NCI-H1092 treated with DMSO at 0.1 percent for 48 hours (cell line): ENCODE measurements at places on chromosomes 3 and 15.
A peak's percentile ranks its signal among the peaks of the same experiment; 100 is the strongest.

- peak; percentile 78 for DNase-seq
These were observed 319.6 kb downstream of the ZBTB20 start for GRCh38 chr3:114827495-114827894.

DNA sequence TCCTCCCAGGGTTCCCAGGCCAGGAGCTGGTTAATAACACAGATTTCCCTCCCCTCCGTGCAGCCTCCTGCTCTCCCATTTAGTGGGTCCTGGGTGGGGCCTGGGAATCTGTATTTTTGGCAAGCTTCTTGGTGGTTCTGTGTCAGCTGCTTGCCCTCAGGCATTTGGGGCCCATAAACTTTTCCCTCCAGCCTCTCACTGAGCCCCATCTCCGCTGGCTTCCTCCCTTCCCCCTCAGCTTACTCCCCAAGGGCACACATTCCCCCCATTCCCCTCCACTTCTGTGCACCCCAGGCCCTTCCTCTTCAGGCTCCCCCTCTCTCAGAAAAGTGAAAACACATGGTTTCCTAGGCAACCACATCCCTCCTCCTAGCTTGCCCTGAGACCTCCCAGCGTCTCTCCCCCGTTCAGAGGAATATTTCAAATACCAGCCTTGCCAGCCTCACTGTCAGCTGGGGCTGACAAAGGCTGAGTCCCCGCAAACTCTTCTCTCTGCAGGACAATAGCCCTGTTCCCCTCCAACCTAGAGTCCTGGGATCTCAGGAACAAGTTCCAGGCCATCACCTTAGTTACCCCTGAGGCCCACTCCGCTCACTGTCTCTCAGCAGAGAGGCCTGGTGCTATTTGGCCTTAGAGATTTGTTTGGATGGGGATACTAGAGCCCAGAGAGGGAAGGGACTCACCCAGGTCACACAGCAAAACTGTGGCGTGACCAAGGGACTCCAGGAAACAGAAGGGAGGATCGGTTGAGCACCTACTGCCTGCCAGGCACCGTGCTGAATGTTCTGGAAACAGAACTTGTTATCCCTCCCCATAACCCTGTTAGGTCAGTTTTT is 44.6 kb upstream of the SMAD6 start:
- no peak for DNase-seq

GRCh38 chr3:126732281-126733060 is 28.4 kb downstream of the CHCHD6 start:
- DNase-seq = no peak

DNA sequence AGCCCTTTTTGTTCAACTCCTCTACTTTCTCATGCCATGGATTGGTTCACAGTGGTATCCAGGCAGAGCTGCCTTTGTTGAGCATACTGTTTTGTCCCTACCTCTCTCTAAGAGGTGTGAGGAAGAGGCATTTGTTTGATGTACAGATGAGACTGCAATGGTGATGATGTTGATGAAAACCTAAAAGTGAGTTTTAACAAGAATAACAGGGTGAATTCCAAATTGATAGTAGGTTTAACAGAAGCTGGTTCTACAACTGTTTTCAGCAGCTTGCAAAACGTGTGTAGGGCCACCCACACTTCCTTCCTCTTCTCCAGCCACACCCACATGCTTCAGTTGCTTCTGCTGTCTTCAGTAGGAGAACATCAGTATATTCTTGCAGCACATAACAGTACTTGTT is 10.2 kb downstream of the SNRK start:
- DNase-seq = no peak
